SK-N-MC (cell line): ENCODE measurements at places on chromosomes 4 and X.

GRCh38 chr4:15405018-15405417, 22.8 kb upstream of the C1QTNF7 start:
- DNase-seq, result no peak

DNA sequence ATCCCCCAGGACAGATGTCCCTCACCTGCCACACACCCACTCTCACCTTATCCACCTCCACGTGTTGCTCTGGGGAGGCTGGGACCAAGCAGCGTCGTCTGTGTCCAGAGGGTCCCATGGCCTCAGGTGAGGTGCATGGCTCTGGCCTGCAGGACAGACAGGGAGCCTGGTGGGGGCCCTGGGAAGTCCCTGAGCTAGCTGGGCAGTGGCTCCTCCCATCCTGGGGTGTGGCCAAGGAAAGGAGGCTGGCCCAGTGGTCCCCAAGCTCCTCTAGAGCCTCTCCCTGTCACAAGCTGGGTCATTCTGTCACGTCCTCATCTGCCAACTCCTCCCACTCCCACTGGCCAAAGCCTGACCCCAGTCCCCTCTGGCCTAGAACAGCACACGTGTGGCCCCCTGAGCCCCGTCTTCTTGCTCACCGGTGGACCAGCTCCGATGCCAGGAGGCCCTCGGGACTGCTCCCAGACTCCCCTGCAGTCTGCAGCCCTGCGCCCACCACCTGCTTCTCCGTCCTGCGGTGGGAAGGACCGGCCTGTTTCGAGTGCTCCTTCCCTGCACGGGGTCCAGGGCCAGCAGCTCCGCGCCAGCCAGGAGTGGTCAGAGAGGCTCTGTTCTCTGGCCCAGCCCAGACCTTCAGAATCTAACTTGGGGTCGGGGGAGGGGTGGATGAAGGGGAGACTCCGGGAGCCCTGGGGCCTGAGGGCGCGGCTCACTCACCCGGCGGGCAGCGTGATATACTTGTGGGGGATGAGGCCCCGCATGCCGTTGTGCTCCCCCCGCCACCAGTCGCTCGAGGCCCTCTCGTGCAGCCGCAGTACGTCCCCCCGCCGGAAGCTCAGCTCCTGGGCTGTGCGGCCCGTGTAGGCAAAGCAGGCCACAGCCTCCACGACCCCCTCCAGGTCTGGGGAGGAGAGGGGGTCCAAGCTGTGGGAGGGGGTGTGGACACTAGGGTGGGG, 4.8 kb downstream of the AVPR2 start:
- no peak for DNase-seq

DNA sequence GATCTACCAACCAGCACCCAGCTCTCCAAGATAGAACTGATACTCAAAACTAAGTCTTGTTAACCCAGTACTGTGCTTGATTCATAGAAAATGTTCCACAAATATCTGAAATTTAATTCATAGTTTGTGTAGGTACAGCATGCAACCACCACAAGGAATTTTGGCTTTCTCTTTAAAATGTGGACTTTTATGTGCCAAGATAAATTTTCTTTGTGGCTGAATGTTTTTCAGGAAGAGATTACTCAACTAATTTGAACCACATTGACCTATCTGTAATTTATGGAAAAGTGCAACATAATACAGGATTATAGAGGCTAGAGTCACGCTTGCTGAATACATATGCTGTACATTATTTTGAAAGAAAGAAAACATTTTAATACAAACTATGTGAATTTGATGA, 730.8 kb downstream of the IL1RAPL1 start:
- DNase-seq, result no peak

GRCh38 chr4:2362266-2363055, 56.0 kb downstream of the ZFYVE28 start:
- DNase-seq, result no peak

- DNase-seq, result no peak
Measured at GRCh38 chrX:19382555-19383145, 38.9 kb downstream of the PDHA1 start.

DNA sequence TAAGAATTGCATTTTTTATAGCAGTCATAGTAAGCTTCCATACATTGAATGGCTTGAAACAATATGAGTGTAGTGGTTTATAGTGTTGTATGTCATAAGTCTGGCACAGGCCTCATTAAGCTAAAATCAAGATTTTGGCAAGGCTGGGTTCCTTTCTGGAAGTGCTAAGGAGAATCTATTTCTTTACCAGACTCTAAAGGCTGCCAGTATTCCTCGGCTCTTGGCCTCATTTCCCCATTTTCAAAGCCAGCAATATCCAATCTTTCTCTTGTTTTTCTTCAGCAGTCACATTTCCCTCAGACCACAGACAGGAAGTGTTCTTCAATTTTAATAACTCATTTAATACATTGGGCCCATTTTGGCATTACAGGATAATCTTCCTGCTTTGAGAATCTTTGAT, 1155.5 kb upstream of the PABPC4L start:
- no peak for DNase-seq

DNA sequence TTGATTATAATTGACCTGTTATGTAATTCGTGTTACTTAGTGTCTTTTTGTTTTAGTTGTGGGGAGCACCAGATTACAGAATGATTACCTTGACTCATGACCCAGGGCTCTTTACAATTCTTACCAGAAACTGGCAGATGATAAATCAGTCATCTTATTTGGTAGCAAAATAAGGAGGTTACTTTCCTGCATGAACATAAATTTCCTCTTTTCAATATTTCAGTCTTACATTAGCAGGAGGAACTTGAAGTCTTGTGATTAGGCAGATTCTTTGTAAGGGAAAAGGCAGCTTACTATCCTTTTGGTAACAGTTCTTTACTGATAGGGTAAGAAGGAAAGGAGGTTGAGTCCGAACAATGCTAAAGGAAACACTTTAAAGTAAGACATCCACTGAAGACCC, 26.0 kb upstream of the SLC25A5 start:
- DNase-seq, result no peak

DNA sequence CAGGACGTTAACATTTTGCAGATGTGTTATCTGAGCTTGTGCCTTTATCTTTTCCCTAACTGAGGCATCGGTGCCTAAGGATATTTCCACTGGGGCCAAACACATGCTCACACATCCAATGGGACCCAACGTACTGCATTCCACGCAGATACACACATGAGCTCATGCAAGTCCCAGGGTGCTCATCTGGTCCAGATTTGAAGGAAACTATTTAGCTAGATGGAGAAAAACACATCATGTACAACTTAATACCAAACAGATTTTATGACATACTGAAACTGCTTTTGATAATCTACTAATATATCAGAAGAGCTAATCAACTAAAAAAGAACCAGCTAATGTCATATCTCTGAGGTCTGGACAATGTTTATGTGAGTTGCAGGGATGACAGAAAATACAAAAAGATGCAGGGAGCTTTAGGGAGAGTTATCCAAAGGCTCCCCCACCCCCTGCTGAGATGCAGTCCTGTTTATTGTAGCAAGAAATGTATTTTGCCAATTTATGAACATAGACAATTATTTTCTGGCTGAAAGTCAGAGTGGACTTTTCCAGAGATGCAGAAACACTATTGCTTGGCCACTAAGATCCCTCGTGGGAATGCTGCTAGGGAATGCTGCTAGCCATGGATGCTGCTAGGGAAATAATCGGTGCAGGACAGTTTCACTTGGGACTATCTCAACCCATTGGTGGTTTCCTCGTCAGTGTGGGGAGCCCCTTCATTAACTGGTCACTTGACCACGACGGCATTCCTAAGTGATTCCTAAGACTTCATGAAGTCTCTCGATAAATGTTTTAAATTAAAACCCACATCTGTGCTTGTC, 172.8 kb downstream of the SMIM20 start:
- no peak for DNase-seq

GRCh38 chr4:146976145-146976544, 30.5 kb upstream of the TTC29 start:
- no peak for DNase-seq

- DNase-seq, result no peak
Measured at GRCh38 chrX:108795240-108795639, 58.9 kb upstream of the IRS4 start.

DNA sequence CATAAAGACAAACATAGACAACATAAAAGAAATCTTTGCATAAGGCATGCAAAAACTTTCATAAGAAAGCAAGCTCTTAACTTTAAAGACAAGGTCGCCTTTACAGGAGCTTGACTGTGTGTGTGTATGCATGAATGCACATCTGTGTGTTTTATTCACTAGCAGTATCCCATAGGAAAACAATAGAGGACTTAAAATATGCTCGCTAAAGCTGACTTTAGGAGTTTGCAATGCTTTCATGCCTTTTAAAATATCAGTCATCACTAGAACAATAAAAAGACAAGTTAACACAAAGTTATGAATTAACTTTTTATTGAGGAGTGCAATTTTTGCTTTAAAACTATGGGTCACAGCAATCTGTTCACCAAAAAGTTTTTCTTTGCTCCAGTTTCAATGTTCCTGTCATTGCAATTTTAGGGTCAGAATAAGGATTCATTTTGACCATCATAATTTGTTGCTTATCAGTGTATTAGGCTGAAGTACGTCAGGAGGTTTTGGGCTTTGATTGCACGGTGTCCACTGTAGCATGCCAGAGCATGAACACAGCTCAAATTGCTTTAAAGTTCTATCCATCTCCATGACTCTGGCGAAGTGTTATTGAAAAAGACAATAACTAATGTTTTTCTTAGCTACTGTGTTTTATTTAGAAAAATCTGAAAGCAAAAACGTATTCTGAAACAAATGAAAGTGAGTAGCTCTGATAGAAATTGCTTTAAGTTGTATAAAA, 36.9 kb downstream of the ANXA10 start:
- DNase-seq, result no peak

- no peak for DNase-seq
Measured at GRCh38 chrX:70505451-70505841, 60.8 kb downstream of the DLG3 start.

- DNase-seq, result no peak
Measured at GRCh38 chrX:44494357-44494756, 48.3 kb downstream of the FUNDC1 start.

DNA sequence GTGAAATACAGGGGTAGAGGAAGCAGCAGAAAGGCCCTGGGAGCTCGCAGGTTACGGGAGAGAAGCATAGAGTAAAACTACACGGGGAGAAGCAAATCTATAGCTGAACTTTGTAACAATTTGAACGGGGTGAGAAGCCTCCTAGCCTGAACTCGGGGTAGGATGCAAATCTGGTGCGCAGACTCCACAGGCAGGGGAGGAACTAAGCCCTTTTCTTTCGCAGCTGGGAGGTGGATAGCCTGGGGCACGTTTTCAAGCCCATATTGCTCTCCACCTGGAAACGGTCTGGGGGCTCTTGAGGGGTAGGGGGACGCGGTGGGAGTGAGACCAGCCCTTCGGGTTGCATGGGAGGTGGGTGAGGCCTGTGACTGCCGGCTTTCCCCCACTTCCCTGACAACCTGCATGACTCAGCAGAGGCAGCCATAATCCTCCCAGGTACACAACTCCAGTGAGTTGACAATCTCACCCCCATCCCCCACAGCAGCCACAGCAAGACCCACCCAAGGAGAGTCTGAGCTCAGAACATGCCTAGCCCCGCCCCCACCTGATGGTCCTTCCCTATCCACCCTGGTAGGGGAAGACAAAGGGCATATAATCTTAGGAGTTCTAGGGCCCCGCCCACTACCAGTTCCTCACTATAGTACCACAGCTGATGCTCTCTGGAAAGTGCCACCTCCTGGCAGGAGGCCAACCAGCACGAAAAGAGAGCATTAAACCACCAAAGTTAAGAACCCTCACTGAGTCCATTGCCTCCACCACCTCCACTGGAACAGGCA, 29.9 kb downstream of the SOWAHB start:
- no peak for DNase-seq

GRCh38 chr4:131388277-131388676, 1760.8 kb upstream of the PCDH10 start:
- DNase-seq, result no peak

DNA sequence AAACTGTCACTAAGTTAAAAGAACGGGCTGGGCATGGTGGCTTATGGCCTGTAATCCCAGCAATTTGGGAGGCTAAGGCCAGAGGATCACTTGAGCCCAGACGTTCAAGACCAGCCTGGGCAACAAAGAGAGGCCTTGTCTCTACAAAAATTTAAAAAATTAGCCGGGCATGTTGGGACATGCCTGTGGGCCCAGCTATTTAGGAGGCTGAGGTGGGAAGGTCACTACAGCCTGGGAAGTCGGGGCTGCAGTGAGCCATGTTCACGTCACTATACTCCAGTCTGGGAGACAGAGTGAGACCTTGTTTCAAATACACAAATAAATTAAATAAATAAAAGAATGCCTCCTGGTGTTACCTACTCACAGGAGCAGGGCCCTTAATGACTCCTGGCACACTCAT, 69.5 kb downstream of the APBB2 start:
- DNase-seq, result no peak

GRCh38 chr4:123127218-123127617, 204.8 kb upstream of the NUDT6 start:
- DNase-seq, result no peak

GRCh38 chrX:2707334-2707760, 16.3 kb downstream of the CD99 start:
- no peak for DNase-seq

GRCh38 chr4:150973626-150974251, 41.3 kb downstream of the LRBA start:
- DNase-seq, result no peak

DNA sequence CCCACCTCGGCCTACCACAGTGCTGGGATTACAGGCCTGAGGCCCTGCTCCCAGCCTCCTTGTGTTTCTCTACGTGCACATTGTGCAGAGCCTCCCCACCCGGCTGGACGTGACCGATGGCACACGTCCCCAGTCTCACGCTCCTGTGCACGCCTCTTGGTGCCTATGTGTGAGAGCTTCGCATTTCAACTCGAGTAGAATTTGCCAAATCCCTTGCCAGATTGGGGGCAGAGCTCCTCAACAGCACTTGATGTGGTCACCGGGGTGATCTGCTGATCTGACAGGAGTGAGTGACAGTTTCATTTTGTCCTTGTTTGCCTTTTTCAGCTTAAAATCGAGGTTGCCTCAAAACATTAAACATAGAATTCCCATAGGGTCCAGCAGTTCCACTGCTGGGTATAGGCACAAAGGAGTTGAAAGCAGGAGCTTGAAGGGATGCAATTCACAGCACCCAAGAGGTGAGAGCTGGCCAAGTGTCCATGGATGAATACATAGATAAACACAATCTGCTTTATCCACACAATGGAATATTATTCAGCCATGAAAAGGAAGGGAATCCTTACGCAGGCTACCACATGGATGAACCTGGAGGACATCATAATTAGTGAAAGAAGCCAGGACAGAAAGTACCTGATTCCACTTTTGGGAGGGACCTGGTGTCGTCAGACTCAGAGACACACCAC, 17.6 kb downstream of the TMEM187 start:
- DNase-seq, result no peak

DNA sequence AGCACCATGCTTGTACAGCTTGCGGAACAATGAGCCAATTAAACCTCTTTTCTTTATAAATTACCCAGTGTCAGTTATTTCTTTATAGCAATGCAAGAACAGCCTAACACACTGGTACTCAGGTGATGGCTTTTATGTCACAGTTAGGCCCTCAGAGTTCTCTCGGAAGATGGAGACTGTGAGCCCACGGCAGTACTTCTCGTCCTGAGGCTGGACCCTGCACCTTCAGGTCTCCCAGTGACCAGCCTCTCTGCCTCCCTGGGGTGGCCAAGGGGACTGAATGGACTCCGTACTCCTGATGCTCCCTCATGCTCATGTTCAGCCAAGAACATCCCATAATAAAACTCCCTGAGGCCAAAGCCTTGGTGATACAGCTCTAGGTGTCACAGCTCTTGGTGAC, 25.0 kb upstream of the PDLIM3 start:
- no peak for DNase-seq
